ENCODE measurements at places on chromosomes 16 and 17.

- DNase-seq, result no peak
Observed at GRCh38 chr17:43556292-43556691, 10.2 kb upstream of the ETV4 start.

GRCh38 chr17:43608313-43608712 lies 53.4 kb downstream of the MEOX1 start:
- no peak for DNase-seq

DNA sequence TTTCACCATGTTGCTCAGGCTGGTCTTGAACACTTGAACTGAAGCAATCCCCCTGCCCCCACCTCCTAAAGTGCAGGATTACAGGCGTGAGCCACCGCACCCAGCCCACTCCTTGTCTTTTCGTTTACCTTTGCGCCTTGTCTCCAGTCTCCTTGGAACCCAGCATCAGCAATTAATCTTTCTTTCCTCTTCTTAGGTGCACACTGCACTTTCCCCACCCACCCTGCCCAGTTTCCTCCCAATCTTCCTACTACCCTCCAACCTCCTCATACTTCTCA lies 1.5 kb upstream of the CLDN7 start:
- DNase-seq, result no peak

GRCh38 chr17:19386974-19387920 lies at the start of gene MFAP4:
MFAP4 (minus strand) TSS chr17:19387190; CDS start chr17:19387155, 35 bp downstream.
- no peak for DNase-seq

DNA sequence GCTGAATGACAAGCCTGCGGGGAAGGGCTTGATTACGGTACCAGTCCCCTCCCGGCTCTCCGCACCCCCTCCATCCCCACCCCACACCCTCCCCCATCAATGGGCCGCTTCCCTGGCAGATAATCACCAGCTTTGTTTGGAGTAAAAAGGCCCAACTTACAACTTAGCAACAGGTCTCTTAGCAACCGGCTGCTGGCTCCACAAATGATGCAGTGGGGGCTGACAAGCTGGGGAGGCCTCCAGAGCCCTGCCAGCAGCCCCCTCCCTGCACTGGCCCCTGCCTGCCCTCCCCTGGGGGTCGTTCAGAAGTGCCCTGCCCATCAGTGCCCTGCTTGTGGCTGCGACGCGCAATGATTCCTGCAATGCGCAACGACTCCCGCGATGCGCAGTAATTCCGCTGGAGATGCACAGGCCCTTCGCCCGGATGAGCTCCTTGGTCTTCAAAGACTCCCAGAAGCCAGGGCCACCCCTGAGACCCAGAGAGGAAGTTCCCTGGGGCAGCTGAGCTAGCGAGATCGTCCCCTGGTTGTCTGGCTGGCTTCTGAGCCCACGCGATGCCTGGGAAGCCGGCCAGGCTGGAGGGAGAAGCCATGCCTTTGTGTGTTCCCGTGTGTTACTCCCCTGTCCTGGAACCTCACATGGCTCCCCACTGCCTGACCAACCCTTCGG lies 23.3 kb downstream of the CPNE2 start:
- DNase-seq, result no peak

GRCh38 chr16:10362077-10362863 lies 23.6 kb upstream of the ATF7IP2 start:
- DNase-seq, result no peak

DNA sequence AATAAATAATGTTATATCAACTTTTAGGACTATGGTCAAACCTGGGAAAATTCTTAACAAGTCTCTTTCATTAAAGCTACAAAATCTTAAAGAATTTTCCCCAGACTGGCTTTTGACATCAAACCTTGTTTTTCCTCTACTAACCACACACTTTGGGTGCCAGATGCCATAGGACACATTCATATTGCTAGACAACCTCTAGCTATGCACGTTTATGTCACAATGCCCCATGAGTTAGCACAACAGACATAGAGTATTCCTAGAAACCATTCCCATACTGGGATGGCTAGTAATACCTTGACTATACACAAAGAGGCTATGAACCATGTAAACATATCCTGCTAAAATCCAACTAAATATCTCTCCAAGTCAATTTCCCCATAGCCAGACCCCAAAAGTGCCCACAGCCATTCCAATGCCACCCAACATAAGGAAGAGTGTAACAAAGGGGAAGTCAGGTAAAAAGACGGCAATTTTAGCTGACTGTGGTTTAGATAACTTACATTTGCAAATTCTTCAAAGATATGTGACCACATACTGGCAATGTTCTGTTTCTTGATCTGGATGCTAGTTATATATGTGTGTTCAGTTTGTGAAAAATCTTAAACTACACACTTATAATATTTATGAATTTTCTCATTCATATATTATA lies 23.4 kb downstream of the SMURF2 start:
- no peak for DNase-seq

DNA sequence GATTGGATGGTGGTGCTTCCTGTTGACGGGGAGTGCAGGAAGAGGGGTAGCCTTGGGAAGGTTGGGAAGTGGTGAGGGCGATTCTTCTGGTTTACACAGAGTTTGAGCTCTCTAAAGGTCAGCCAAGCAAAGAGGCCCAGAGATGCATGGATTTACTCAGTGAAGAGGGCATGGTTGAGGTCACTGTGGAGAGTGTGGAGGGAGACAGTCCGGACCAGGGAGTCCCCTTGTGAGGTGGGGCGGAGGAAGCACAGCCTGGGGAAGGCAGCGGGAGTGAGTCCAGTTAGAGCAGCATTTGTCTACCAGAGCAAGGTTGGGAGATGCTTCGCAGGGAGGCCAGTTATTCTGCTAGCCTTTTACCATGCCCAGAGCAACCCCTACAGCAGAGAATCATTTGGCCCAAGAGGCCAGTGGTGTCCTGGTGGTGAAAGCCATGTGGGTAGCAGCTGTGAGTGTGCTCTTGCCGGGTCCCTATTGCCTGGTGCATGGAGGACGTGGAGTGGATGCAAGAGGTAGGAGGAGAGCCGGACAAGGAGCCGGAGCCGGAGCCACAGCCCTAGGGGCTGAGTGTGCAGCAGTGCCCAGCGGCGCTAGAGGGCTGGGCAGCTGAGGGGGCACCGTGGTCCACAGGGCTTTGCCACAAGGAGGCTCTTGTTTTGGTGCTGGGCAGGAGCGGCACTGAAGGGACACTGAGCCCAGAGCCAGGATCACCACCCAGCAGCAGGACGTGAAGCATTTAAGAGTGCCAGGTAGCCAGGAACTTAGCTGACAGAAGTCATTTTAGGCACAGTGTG lies 27.7 kb downstream of the PRMT7 start:
- DNase-seq, result no peak

GRCh38 chr17:66686601-66687000 lies 148.3 kb upstream of the CACNG5 start:
- no peak for DNase-seq

GRCh38 chr16:72246423-72246822 lies 74.5 kb upstream of the PMFBP1 start:
- DNase-seq, result peak; percentile 26

DNA sequence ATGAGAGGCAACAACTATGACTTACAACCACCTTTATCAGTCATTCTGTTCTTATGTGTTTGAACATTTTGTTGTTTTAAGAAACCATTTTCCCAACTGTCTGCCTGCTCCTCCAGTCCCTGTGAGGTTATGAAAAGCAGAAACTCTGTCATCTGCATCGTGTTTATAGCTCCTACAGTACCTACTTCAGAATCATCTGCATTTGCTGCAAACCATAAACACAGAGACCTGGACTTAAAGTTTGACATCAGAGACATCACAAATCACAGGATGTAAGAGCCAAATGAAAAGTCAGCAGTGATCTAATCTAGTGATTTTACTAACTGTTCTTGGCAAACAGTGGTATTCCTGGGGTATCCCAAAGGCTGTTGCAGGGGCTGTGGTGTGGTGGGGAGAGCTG lies 55.2 kb downstream of the CDH11 start:
- DNase-seq, result no peak

GRCh38 chr17:33633446-33633845 lies 340.4 kb upstream of the ASIC2 start:
- DNase-seq, result no peak

- no peak for DNase-seq
Observed at GRCh38 chr17:1003633-1003971, 6.7 kb downstream of the TIMM22 start.

DNA sequence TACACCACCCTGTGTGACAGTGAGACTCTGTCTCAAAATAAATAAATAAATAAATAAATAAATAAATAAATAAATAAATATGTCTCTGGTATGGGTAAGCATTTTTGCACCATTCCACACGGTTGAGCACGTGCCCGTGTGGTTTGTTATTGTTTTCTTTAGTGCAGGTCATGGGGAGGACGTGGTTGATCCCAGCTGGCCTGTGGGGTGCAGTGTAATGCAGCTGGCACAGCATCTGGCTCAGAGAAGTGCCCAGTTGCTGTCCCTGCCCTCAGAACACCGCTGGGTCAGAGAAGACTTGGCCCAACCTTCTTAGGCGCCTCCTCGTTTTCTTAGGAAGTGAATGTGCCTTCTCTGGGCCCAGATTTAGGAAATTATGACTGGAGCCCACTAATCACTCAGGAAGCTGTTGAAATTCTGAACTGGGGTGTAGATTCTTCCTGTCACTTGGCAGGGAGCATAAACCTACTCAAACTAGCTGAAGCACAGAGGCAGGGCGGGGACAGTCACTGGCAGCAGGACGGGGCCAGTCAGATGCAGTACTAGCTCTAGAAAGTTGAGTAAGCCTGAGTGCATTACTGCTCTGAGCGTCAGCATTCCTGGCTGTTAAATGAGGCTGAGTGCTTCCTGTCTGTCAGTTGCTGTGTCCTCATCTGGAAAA lies 85.9 kb downstream of the SNX29 start:
- no peak for DNase-seq

DNA sequence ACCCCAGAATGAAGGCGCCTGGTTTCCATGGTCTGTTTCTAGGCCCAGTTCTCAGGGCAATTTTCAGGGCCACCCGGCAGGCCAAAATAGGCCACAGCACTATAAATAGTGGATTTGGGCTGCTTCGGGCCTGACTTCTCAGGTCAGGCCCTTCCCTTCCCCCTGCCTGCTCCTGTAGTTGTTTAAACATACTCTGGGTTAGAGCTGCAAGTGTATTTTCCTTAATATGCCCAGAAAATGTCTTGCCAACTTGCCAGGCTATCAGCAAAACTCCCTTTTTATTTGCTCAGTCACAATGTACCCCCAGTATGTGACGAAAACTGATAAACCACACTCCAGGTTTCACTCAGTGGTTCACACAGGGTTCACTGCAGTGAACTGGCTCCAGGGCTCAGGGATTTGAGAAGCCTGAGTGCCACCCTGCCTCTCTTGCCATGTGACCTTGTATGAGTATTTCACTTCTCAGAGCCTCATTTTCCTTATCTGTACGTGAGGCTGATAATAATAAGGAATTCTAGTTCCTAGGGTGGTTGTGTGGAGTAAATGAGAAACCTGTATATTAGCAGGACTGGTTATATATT lies 76.5 kb downstream of the GPRC5B start:
- no peak for DNase-seq

- no peak for DNase-seq
Observed at GRCh38 chr17:31313982-31314781, at the start of gene EVI2B. EVI2B (minus strand) TSS chr17:31314054; CDS start chr17:31305609, 8,445 bp downstream.

DNA sequence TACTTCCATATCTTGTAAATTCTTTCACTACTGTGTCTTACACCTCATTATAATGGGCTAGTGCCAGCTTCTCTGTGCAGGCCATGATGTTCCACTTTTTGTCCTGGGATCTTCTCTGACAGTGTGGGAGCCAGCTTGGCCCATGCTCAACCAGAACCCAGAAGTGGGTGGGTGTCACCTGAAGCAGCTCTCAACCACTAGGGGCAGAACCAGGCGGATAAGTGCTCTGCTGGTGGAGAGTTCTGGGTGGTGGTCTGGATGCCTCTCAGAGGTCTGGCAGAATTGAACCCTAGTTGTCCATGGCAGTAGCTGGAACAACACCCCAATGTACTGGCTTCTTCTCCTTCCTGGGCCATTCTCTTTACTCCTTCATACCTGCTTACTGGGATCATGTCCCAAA lies 254.1 kb upstream of the N4BP1 start:
- DNase-seq, result no peak

DNA sequence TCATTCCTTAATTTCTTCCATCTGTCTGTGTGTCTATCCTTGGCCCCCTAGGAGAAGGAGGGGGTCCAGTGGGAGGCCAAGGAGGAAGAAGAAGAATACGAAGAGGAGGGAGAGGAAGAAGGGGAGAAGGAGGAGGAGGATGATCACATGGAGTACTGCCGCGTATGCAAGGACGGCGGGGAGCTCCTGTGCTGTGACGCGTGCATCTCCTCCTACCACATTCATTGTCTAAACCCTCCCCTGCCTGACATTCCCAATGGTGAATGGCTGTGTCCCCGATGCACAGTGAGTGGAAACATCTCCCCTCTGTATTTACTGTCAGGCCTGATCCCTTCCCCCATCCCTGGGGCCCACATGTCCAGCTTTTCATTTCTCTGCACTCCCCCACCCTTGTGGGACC lies 6.3 kb downstream of the CHD3 start:
- DNase-seq, result no peak

DNA sequence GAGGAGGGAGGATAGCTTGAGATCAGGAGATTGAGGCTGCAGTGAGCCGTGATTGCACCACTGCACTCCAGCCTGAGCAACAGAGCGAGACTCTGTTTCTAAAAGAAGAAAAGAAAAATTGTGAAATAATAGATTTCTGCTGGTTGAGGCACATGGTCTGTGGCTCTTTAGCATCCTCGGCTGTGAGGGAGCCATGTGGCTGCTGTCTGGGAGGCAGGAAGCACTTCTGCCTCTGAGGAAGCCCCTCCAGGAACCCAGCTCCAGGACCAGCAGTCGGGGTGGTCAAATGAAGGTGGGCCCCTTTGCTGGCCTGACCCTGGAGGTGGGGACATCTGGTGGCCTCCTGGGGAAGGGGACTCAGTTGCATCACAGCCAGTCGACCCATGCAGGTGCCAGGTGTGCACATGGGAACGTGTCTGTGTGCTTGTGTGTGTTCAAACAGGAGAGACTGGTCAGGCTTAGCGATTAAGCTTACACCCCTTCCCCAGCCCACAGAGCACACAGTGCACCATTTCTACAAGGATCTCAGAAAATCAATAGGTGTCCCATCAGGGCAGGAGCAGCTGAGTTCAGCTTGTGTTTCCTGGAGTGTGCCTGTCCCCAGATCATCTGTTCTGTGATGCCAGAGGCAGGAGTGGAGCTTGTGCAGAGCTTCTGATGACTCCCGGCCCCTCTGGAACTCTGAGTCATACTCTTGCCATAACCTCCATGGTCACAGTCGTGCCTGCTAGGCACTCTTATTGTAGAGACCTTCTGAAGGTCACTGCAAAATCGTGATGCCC lies 24.3 kb upstream of the MGAT5B start:
- no peak for DNase-seq

DNA sequence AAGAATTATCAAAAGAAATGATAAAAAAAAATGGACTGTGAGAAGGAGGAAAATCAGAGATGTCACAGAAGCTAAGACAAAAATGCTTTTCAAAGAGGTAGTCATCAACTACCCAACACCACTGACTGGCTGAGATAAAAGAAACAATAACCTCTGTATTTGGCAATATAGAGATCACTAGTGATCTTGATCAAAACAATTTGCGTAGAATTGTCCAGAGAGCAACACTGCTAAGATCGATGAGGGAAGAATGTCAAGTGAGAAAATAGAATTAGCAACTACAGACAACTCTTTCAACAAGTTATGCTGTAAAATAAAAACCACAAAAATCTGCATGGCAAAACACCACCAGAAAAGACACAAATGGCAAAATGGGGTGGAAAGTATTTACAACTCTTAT lies 66.0 kb downstream of the BRIP1 start:
- no peak for DNase-seq
